ENCODE measurements at places on chromosomes 4 and X.

DNA sequence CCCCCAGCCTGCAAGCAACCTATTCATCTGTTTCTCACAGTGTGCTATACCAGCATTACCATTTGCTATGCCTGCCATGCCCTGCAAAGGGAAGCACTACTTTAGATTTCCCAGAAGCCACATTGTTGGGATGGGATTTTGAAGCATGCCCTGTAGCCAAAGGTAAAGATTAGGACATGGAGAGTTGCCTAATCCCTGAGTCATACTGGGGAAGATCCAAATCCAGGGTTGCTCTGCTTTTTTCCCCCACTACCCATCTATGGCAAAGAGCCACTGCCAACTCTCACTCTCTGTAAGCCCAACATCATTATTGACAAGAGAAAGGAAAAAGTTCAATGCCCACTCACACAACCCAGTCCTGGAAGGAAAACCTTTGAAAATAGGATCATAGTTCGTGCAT is 36.7 kb upstream of the TMEM164 start:
- DNase-seq: peak; percentile 12

DNA sequence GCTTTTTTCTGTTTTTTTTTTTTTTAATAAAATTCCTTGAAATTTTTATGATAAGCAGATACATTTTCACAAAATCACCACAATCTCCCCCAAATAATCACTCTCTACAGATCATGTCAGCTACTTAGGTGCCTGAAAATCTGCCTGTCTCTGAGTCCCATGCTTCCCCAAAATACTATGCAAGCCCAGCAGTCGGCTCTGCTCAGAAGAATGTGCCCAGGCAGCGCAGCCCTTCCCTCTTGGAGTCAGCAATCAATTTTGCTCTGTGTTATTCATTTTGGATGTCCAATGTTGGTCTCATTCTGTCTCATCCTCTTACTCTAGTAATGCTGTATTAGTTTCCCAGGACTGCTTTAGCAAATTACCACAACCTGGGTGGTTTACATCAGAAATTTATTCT is 24.9 kb upstream of the C1QTNF7 start:
- no peak for DNase-seq

DNA sequence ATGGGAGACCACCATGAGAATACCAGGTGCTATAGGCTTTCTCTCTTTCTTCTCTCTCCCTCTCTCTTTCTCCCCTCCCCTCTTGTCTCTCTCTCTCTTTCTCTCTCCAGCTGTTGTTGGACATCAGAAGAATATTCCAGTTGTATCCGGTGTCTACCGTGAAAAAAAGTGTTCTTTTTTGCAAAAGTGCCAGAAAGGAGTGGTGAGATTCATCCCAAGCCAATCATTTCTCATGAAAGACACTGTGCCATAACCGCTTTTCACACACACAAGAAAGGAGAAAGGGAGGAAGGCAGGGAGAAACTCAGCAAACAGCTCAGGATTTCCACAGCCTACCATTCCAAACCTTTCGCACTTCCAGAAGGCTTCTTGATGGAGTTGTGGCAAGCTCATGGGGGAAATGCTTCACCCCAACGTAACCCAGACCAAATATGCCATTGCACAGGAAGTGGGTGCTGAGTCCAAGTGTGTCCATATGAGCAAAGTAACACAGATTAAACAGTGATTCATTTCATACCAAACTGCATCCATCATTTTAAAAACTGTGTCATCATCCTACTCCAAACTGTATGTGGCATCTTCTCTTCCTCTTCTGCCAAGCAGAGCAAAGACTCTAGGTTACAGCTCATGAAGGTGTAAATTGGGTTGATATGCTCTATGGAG is 224.0 kb downstream of the APBB2 start:
- DNase-seq: peak; percentile 95

DNA sequence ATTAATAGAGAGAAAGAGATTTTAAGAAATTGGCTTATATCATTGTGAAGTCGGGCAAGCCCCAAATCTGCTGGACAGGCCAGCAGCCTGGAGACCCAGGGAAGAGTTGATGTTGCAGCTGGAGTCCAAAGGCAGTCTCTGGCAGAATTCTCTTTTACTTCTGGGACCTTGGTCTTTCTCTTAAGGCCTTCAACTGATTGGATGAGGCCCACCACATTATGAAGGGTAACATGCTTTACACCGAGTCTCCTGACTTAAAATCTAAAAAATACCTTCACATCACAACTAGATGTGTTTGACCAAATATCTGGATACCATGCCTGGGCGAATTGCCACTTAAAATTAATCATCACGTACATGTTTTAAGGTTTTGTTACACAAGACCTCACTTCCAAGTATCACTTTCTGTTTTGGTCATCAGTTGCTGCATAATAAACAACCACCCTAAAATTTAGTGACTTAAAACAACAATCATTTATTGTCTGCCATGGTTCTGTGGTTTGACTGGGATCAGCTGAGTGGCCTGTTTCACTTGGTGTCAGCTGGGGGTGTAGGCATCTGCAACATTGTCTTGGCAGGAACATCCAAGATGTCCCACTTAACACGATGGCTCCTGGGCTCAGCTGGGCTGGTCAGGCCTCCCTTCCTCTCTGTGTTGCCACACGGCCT is 3.4 kb downstream of the CD38 start:
- peak; percentile 32 for DNase-seq

- DNase-seq: no peak
Observed at GRCh38 chr4:30968926-30969325, 248.8 kb downstream of the PCDH7 start.

DNA sequence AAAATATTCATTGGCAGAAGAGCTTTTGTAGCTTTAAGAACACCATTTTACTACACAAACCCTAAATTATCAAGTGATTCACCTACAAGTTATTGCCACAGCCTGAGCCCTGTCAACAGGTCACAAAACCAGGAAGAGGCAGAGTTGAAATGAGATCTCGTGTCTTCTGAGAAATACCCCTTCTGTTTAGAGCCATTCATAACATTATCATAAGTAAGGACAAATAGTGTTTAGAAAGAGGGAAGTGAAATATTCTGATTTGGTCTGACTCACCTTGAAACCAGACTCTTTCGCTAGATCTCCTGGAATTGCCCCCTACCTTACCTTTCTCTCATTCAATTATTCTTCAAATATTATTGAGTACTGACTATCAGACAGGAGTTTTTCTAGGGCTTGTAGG is 5.9 kb downstream of the ETDB start:
- no peak for DNase-seq

GRCh38 chr4:81494031-81494431 is 22.3 kb upstream of the RASGEF1B start:
- DNase-seq: no peak

- no peak for DNase-seq
Observed at GRCh38 chrX:143683486-143683885, 37.1 kb downstream of the SPANXN2 start.

- DNase-seq: no peak
Observed at GRCh38 chrX:39337451-39337850, 536.2 kb downstream of the MID1IP1 start.

GRCh38 chr4:79576429-79576753 is 168.4 kb upstream of the GK2 start:
- peak; percentile 42 for DNase-seq

Data from fibroblast of villous mesenchyme (primary cell).